GM12891 (cell line): ENCODE measurements at places on chromosomes 13 and 19.

GRCh38 chr19:16258440-16258903, 60.8 kb downstream of the AP1M1 start:
- no peak for DNase-seq

DNA sequence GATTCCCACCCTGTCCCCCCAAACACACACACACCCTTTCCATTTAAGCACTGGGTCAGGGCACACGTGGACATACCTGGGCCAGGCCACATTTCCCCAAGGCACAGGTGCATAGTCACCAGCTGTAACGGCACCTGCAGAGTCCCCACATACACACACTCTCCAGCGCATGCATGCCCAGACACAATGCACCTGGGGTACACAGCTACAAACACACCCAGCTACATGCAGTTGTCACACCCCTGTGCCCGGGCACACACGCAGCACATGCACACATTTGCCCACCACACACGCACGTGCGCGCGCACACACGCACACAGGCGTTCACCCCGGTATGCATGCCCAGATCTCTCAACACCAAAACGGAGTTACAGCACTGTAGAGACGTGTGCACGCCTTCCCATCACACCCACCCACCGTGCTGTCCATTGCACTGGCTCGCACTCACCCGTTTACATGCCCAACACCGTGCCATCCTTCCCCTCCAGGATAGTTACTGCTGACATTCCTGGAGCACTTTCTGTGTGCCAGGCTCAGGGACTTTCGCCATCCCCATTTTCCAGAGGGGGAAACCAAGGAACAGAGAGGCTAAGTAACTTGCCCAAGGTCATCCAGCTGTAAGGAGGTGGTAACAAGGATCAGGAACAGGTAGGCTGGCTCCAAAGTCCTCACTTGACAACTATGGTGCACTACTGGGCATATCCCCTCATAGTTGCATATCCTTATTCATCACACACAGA, 749 bp upstream of the SHANK1 start:
- DNase-seq, result no peak

- DNase-seq, result no peak
Observed at GRCh38 chr19:12784394-12784870, 6.9 kb upstream of the JUNB start.

DNA sequence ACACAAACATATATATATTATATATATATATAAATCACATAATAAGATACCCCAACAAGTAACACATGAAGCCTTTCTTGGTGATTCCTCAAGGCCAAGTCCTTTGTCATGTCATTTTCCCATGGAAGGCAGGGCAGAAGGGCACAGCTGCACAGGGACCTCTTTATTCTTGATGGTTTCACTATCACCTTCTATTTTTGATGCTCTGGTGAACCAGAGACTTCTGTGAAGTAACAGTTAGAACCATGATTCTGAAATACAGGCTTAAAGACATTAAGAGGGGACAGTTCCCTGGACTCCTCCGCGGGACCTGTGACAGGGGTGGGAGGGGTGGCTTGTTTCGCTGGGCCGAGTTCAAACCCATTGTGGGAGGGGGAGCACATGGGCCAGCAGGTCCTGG, 104.0 kb downstream of the DGKH start:
- no peak for DNase-seq

DNA sequence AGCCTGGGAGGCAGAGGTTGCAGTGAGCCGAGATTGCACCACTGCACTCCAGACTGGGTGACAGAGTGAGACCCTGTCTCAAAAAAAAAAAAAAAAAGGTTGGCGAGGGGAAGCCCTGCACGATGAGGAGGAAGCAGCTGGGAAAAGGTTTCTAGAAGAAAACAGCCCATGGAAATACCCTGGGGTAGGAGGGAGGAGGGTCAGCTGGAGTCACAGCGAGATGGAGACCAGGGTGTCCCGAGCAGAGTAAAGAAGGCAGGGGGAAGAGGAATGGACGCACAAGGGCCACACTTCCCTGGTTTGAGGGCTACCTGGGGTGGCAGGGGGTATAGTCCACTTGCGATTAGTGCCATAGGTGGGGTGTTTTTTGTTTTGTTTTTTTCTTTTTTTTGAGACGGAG, 6.4 kb downstream of the KANK3 start:
- DNase-seq, result no peak

- no peak for DNase-seq
Observed at GRCh38 chr13:77448689-77449088, 86.8 kb upstream of the SCEL start.

DNA sequence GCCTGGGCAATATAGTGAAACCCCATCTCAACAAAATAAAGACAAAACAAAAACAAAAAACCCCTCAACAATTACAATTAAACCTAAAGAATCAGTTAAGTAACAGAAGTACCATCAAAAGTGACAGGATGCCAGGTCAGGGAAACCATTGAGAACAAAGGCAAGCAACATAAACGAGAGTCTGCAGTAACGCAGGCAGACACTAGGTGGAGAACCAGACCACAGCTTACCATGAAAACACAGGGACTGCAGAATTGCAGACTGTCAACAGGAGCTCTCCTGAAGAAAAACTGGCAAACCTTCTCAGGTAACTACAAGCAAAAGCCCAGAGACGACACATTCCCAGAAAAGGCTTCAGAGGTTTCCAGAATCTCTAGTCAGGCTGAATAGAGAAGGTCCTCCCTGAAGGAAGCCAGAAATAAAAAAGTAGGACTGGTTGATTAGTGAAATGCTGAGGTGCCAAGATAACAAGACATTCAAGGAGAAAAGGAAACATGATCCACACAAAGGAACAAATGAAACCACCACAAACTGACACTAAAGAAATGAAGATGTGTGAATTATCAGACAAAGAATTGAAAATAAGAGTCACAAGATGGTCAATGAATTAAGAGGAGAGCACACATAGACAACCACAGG, 2.2 kb upstream of the ZNF665 start:
- peak; percentile 43 for DNase-seq

DNA sequence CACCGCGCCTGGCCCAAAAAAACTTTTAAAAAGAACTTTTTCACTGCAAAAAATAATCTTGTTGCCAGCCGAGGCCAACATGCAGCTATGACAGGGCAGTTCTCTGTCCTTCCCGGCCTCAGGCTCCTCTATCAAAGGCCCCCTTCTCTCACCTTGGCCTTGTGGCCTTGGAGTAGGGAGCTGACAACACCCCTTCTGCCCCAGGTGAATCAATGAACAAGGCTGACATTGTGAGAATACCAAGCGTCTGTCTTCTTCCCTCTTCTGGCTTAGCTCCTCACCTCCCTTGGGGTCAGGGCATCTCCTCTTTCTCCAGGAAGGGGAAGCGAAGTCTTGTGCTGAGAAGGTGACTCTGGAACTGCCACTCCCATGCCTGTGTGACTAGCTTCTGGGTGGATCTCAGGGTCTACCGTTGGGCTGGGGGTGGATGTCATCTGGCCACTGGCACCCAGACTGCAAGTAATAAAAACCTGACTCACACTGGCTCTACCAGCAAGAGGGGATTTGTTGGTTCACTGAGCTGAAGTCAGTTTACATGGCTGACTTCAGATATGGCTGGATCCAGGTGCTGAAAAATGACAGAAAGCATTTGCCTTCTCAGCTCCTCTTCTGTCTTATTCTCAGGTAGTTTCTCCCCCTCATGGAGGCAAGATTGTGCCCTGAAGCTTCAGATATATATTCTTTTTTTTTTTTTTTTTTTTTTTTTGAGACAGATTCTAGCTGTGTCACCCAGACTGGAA, 6.3 kb downstream of the C19orf38 start:
- no peak for DNase-seq

DNA sequence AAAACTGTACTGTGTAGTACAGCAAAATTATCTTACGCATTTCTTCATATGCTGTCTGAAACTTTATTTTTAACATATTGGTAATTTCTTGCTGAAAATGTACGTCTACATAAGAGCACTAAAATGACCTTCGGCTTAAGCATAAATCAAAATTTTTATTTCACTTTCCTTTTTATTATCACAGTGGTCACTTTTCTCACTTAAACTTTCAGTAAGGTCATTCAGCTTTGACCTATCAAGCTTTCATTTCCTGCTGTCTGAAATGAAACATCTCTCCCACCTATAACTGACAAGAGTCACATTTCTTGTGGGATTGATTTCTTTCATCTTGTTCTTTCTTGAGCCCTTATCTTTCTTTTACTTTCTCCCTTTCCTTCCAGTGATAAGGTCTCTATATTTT, 2212.7 kb upstream of the PCDH20 start:
- DNase-seq, result no peak

DNA sequence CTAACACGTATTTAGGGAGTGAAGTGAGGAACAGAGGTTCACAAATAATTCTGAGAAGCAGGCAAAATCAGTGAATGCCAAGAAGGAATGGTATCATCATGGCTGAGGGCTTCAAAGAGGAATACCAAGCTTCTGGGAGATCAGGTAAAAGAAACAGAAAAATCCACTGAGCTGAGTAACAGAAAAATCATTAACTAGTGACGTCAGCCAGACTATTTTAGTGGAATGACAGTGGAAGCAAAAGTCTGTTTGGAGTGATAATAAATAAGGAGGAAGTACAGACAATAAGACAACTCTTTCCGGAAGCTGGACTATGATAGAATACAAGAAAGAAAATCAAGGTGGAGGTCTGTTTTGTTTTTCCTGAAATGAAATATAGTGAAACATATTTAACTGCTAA, 83.5 kb downstream of the SACS start:
- no peak for DNase-seq
